CD14-positive monocyte (primary cell): ENCODE measurements at places on chromosomes 2 and 18. TPM values are rescaled to one million over a fixed set of nuclear protein-coding genes. Genes with fewer than 3 reads are reported as not detected.

DNA sequence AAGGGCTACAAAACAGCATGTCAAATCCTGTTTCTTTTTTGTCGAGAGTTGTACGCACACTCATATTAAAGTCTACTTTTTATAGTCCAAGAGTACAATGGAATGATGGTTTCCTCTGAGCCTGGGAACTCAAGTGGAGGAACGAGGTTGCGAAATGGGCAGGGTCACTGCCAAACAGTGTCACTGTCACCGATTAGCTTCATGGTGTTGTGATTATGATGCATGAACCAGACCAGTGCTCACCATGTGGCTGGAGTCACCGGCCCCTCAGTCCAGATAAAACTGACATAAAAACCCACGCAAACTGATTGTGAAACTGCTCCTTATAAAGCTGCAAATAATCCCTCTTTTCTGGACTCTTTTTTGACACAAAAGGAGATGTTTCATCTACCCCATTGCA lies 122.0 kb downstream of the COPS8 start:
- no peak overlapping the region for H3K27ac ChIP-seq
- H3K36me3 ChIP-seq = no peaks in the 10 kb centered on the region
- no peaks in the 10 kb centered on the region for H3K4me1 ChIP-seq
- H3K27me3 ChIP-seq = no peaks in the 10 kb centered on the region
- no peak for DNase-seq
- H3K4me3 ChIP-seq = no peak overlapping the region

DNA sequence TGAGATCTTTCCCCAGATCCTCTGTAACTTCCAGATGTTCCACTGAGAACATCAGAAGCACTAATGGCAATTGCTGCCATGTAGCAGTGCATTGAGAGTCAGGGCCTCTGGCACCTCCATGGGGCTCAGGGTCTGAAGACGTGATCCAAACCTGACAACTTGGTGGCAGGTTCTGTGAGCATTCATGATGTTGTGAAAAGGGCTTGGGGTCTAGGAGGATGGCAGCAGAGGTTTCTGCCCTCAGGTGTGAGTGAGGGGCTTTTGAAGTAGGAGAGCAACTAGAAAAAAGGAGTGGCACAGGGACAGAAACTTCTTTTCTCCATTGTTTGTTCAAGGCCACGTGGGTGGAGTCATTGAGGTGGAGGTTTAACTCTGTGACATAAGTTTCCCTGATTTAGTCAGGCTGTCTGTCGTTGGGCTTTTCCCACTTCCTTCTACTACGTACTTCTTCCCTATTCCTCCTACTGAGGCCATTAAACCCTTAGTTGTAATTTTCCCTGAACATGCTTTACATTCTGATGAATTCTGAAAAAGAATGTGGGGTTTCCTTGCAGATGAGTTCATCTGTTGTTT lies 13.1 kb downstream of the CFLAR start:
- H3K27me3 ChIP-seq = no peaks in the 10 kb centered on the region
- peak overlapping the region; percentile 85 for H3K27ac ChIP-seq
- H3K4me3 ChIP-seq = peak overlapping the region; percentile 7
- peaks cover 88% of the 10 kb centered on the region for H3K4me1 ChIP-seq

DNA sequence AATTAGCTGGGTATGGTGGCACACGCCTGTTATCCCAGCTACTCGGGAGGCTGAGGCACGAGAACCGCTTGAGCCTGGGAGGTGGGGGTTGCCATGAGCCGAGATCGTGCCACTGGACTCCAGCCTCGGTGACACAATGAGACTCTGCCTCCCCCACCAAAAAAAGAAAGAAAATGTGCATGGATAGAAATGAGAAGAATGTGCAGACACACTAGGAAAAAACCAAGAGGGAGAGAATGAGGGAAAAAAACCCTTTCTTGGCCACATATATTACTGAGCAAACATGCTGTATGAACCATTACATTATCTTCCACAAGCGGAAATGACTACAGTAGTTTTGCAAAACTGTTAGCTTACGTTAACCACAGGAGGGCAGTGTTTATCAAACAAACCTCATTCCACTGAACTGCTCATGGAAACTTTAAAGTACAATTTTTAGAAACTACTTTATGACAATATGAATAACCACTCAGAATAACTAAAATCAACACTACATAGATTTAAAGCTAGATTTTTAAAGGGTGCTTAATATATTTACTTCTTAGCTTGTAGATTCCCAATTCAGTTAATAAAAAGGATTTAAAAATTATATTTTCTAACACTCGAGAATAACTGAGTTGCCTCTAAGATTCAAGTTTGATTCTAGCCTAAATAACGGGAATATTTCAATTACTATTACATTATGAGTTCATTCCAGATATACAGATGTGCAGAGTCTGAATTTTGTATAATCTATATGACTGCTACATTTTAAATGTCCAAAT lies 26.4 kb downstream of the ASXL2 start:
- peaks cover 21% of the 10 kb centered on the region for H3K4me1 ChIP-seq
- peak overlapping the region; percentile 54 for H3K4me3 ChIP-seq
- H3K36me3 ChIP-seq = no peaks in the 10 kb centered on the region
- peak overlapping the region; percentile 16 for H3K27ac ChIP-seq
- H3K27me3 ChIP-seq = no peaks in the 10 kb centered on the region
- peak; percentile 72 for DNase-seq

Gene CFAP65
- polyA plus RNA-seq = not detected in 2 replicates

DNA sequence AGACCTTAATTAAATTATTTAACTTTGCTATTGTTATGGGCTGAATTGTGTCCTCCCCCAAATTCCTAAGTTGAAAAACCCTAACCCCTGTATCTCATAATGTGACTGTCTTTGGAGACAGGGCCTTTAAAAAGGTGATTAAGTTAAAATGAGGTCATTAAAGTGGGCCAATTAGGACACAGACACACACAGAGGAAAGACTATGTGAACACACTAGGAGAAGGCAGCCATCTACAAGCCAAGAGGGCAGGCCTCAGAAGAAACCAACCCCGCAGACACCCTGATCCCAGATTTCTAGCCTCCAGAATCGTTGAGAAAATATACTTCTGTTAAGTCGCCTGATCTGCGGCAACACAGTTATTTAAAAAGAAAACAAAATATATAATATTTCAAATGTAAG lies 6.4 kb downstream of the STK17B start:
- H3K27ac ChIP-seq = no peak overlapping the region
- DNase-seq = no peak
- H3K4me1 ChIP-seq = peaks cover 62% of the 10 kb centered on the region
- H3K27me3 ChIP-seq = no peaks in the 10 kb centered on the region
- peaks cover 51% of the 10 kb centered on the region for H3K36me3 ChIP-seq

DNA sequence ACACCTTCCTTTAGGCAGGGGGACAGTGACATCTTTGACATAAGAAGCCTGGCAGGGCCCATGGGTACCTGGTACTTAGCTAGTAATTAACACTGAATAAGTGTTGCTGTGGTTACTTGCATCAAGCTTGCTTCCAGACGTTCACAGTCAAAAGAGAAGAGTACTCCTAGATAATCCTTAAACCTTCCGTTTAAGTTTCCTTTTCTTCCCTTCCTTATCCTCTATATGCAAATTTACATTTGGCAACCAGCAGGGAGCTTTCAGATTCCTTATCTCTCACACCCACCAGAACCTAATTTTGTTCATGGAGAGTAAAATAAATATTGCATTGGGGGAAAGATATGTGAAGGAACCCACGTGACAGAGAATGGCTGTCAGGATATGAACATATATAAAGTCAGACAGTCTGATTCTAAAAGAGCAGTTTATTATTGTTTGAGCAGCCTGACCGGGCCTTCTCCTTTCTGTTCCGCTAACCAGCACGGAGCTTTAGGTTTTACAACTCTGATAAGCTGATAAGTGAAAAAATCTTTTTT lies 7.8 kb upstream of the RAB31 start:
- no peak for DNase-seq
- no peaks in the 10 kb centered on the region for H3K27me3 ChIP-seq
- no peaks in the 10 kb centered on the region for H3K36me3 ChIP-seq
- peaks cover 50% of the 10 kb centered on the region for H3K4me1 ChIP-seq
- H3K27ac ChIP-seq = no peak overlapping the region

Gene RAMP1
- polyA plus RNA-seq = not detected

- no peak overlapping the region for H3K4me3 ChIP-seq
- peaks cover 9% of the 10 kb centered on the region for H3K4me1 ChIP-seq
- DNase-seq = no peak
- H3K27ac ChIP-seq = no peak overlapping the region
These were observed 123.9 kb upstream of the HAAO start for GRCh38 chr2:42916324-42916723.

DNA sequence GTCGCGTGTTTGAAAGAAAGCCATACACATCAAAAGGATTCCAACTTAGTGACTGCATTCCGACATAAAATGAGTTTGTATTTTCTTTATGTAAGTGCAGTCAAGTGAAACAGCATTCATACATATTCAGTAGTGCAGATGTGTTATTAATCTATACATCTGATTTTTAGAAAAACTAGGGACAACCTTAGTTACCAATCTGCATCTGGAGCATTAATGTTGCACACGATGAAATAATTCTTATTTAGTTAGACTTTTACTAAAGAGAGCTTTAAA lies 1.9 kb downstream of the GORASP2 start:
- H3K27me3 ChIP-seq = no peaks in the 10 kb centered on the region
- peaks cover 30% of the 10 kb centered on the region for H3K4me1 ChIP-seq

Gene GPBAR1
- 143 TPM for polyA plus RNA-seq

DNA sequence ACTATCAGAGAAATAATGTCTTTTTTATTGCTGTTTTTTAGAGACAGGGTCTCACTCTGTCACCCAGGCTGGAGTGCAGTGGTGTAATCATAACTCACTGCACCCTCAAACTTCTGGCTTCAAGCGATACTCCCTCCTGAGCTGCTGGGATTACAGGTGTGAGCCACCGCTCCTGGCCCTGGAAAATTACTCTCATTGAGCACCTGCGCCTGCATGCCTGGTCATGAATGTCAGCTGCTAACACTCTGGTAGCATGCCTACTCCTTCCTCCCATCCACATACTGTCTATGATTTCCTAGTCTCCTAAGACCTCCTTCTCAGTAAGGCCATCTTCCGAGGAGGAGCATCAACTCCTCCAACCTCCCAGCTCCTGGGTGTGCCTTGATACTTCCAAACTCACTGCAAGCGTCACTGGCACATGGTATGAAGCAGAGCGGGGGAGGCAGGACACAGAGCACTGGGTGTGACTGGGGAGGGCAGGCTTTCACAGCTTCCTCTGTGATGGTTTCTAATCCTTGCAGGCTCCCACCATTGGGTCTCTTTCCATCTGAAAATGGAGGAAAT lies 1.6 kb upstream of the MAP2 start:
- no peak for DNase-seq
- no peaks in the 10 kb centered on the region for H3K36me3 ChIP-seq
- H3K27ac ChIP-seq = no peak overlapping the region
- H3K4me1 ChIP-seq = peaks cover 15% of the 10 kb centered on the region
- no peak overlapping the region for H3K4me3 ChIP-seq

- DNase-seq = no peak
- H3K27me3 ChIP-seq = peaks cover 7% of the 10 kb centered on the region
- H3K36me3 ChIP-seq = no peaks in the 10 kb centered on the region
- H3K4me3 ChIP-seq = no peak overlapping the region
- H3K4me1 ChIP-seq = no peaks in the 10 kb centered on the region
These were observed 1071.7 kb downstream of the RPIA start for GRCh38 chr2:89763254-89763580.

DNA sequence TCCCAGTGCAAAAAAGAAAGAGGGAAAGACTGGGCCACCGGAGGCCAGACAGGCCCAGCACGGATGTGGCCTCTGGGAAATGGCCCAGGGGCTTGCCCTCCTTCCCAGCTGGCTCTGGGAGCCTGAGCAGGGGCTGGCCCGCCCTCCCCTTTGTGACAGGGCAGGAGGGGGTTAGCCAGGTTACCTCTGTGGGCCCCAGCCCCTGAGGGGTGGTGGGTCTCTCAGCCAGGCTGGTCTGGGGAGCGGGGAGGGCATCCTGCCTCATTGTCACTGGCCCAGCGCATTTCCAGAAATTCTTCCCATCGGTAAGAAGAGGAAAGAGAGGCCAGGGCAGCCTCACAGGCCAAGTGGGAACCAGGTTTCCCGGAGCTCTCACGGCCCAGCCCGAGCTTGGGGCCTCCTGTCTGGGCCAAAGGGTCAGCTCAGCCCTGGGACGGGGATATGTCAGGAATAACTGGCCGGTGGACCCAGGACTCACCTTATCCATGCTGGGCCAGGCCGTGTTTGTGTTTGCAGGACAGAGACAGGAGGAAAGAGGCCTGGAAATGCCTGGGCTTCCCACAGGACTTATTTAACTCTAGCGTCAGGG lies 182.2 kb downstream of the ZFP36L2 start:
- no peaks in the 10 kb centered on the region for H3K27me3 ChIP-seq
- peaks cover 23% of the 10 kb centered on the region for H3K4me1 ChIP-seq
- DNase-seq = no peak

- peaks cover 99% of the 10 kb centered on the region for H3K36me3 ChIP-seq
- H3K4me1 ChIP-seq = no peaks in the 10 kb centered on the region
- no peaks in the 10 kb centered on the region for H3K27me3 ChIP-seq
These were observed 88.0 kb downstream of the KYNU start for GRCh38 chr2:142965443-142965842.

DNA sequence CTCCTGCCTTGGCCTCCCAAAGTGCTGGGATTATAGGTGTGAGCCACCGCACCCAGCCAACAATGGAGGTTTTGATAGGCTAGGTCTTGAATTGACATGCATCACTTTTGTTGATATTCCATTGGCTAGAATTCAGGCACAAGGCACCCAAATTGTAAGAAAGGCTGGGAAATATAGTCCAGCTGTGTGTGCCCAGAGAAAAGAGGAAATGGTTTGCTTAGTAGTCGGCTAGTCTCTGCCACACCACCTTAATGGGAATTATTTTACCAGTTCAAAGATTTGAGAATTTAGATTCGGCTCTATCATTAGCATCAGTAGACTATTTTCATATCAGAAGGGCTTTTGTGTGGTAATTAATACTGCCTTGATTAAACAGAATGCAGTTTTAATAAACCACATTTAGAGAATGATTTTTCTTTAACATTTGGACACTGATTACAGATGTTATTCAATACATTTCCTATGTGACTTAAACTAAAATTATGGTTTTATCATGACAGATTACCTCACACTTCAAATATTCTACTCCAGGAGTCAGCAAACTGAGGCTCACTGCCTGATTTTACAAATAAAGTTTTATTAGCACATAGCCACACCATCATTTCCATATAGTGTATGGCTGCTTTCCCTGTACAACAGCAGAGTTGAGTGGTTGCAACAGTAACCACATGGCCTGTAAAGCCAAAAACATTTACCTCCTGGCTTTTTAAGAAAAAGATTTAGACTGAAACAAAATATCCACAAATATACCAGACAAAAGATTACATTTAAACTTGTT lies 27.4 kb downstream of the DBI start:
- H3K27me3 ChIP-seq = no peaks in the 10 kb centered on the region
- H3K4me1 ChIP-seq = peaks cover 11% of the 10 kb centered on the region
- H3K27ac ChIP-seq = no peak overlapping the region
- no peak for DNase-seq
- H3K36me3 ChIP-seq = no peaks in the 10 kb centered on the region

Gene DUSP11
- polyA plus RNA-seq = 23.1 TPM

Gene FBXO41
- 16.8 and 17.1 TPM in 2 replicates for polyA plus RNA-seq
